Caki2 (cell line): ENCODE measurements at places on chromosomes 1 and 21. TPM values are rescaled to one million over a fixed set of nuclear protein-coding genes. Genes with fewer than 3 reads are reported as not detected.
A peak's percentile ranks its signal among the peaks of the same experiment; 100 is the strongest.

Gene TNNI3K
- not detected in 2 replicates for total RNA-seq

Gene ANKRD35
- not detected in 2 replicates for total RNA-seq

DNA sequence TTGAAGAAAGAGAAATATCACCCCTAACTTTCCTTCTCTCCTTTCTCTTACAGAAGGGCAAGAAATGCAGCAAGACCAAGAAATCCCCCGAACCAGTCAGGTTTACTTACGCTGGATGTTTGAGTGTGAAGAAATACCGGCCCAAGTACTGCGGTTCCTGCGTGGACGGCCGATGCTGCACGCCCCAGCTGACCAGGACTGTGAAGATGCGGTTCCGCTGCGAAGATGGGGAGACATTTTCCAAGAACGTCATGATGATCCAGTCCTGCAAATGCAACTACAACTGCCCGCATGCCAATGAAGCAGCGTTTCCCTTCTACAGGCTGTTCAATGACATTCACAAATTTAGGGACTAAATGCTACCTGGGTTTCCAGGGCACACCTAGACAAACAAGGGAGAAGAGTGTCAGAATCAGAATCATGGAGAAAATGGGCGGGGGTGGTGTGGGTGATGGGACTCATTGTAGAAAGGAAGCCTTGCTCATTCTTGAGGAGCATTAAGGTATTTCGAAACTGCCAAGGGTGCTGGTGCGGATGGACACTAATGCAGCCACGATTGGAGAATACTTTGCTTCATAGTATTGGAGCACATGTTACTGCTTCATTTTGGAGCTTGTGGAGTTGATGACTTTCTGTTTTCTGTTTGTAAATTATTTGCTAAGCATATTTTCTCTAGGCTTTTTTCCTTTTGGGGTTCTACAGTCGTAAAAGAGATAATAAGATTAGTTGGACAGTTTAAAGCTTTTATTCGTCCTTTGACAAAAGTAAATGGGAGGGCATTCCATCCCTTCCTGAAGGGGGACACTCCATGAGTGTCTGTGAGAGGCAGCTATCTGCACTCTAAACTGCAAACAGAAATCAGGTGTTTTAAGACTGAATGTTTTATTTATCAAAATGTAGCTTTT lies 2.4 kb downstream of the CCN1 start:
- peak; percentile 23 for DNase-seq

Gene EFNA1
- 2.5 and 19.2 TPM in 2 replicates for total RNA-seq

Gene ERG
- total RNA-seq: not detected in 2 replicates
